ENCODE measurements at places on chromosomes 1 and 21.

- DNase-seq: no peak
Measured at GRCh38 chr1:37068897-37069296, 34.6 kb upstream of the GRIK3 start.

DNA sequence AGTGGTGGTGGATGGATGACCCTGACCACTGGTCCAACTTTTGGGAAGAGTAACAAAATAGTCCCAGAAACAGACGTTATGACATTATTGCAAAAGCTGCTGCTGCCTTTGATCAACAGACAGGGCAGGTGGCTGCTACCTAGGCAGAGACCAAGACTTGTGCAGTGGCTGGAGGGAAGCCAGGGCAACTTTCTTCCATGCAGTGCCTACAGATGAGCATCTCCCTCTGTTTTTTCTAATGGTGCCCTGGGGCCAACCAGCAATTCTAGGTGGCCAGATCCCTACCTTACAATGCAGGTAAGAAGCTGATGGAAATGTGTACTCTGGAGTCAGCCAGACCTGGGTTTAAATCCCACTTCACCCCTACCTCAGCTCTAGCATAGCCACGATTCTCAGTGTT, 283.1 kb upstream of the POU3F1 start:
- DNase-seq: no peak

GRCh38 chr1:54294887-54295286, 94.9 kb downstream of the MRPL37 start:
- DNase-seq: no peak

GRCh38 chr1:239913141-239913585, 178.5 kb upstream of the FMN2 start:
- DNase-seq: no peak

DNA sequence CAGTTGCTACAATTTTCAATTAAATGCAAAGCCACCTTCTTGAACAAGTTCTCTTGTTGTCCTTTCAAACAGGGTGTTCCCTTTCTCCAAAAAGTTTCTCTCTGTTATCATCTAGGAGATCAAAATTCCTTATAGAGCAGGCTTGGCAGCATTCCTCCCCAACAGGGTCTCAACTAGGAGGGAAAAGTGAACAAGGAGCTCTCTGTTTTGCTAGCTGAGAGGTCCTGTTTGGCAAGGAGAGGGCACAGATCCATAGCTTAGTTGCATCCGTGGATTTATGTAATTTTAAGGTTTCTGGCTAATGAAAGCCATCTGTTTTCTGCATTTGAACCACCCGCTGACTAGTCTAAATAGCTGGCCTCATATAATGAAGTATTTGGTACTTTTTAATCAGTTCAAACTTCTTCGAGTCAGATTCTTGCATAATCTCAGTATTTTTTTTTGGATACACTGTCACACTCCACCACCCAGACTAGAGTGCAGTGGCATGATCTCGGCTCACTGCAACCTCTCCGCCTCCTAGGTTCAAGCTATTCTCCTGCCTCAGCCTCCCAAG, 54.0 kb downstream of the APP start:
- DNase-seq: no peak

GRCh38 chr1:116228511-116228910, 117.3 kb downstream of the MAB21L3 start:
- DNase-seq: no peak

DNA sequence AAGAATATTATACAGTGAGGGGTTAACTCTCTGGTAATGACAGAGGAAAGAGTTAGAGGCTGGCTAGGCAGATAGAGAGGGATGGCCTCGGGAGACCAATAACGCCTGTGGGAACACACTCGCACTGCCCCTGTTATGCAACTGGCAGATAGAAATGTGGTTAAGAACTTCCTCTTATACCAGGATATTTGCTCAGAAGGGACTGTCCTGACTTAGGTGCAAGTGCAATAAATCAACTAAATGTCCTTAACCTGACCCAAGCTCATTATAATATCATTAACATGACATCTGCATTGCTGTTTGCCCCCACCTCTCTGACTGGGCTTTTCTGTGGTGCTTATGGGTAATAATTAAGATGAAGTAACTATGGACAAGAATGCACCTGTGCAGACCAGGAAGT, 1518.0 kb downstream of the NCAM2 start:
- no peak for DNase-seq

DNA sequence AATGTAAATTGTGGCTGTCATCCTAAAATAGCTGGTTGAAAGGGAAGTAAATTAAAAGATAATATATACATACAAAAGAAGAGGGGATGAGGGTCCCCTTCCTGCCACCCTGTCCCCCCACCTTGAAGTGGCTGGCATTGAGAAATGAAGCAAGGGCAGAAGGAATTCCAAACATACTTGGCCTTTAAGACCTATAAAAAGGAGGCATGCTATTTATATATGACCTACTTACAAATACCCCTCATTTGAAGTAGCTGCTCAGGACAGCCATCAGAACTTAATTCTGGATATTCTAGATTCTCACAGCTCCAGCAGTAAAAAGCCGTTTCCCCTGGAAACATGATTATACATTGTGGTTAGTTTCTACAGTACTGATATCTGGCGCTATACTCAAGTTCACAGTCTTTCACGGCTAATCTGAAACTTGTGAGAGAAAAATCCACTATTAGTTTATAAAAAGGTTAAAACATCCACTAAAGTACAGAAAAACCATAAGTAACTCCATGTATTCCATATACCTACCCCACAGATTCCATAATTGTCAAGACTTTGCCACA, 9.6 kb upstream of the MAP10 start:
- DNase-seq: no peak

GRCh38 chr1:229887043-229887822, 179.8 kb upstream of the GALNT2 start:
- no peak for DNase-seq
